Left lobe of liver (tissue), 2 donors: ENCODE measurements at places on chromosomes 13 and 19. TPM values are rescaled to one million over a fixed set of nuclear protein-coding genes. Genes with fewer than 3 reads are reported as not detected.

- DNase-seq, result no peak
Measured at GRCh38 chr13:34249546-34250039, 431.6 kb downstream of the RFC3 start.

DNA sequence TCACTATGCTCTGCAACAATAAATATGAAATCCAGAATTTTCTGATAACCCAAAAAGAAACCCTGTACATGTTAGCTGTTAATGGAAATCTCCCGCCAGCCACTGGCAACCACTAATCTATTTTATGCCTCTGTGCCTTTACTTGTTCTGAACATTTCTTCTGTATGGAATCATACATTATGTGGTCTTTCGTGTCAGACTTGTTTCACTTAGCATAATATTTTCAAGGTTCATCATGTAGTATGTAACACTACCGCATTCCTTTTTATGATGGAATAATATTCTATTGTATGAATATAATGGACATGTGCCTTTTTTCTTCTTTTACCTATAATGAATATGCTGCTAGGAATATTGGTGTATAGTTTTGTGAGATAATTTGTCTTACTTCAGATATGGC lies 1123.3 kb downstream of the EFNB2 start:
- no peak for DNase-seq

- no peak for DNase-seq
Measured at GRCh38 chr19:53826876-53827275, 2.8 kb upstream of the NLRP12 start.

GRCh38 chr13:44379885-44380284 lies 6.3 kb downstream of the SERP2 start:
- DNase-seq, result no peak

The SOX1 gene
- not detected for total RNA-seq

The SIAH3 gene
- not detected for total RNA-seq

The FCHO1 gene
- total RNA-seq, result 1.7 TPM

GRCh38 chr13:103299079-103299478 lies 232.9 kb upstream of the SLC10A2 start:
- no peak for DNase-seq

DNA sequence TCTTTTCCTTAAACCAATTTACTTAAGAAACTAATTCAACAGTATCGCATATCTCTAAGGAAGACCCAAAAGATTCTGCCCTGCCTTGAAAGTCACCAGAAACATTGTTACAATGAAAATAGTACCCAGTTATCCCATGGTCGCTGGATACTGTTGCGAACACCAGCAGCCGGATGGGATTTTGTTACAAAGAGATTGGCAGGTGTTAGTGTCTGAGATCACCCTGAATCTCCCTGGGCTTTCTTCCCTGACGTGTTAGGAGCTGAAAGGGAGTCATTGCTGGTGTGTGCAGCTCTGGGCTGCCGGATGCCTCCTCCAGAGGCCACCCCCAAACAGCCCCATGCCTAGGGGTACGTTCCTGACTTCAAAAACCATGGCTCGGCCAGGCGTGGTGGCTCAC lies 38.2 kb downstream of the PTPRS start:
- no peak for DNase-seq

- DNase-seq, result no peak
Measured at GRCh38 chr19:13160557-13160956, 10.3 kb downstream of the IER2 start.

GRCh38 chr13:100512422-100512821 lies 76.2 kb downstream of the GGACT start:
- DNase-seq, result no peak

- DNase-seq, result peak; percentile 58
Measured at GRCh38 chr19:58181902-58182576, 822 bp upstream of the ZNF274 start.

- DNase-seq, result no peak
Measured at GRCh38 chr13:110046811-110047210, 260.1 kb downstream of the COL4A1 start.

- no peak for DNase-seq
Measured at GRCh38 chr19:869245-870177, 10.0 kb downstream of the CFD start.

DNA sequence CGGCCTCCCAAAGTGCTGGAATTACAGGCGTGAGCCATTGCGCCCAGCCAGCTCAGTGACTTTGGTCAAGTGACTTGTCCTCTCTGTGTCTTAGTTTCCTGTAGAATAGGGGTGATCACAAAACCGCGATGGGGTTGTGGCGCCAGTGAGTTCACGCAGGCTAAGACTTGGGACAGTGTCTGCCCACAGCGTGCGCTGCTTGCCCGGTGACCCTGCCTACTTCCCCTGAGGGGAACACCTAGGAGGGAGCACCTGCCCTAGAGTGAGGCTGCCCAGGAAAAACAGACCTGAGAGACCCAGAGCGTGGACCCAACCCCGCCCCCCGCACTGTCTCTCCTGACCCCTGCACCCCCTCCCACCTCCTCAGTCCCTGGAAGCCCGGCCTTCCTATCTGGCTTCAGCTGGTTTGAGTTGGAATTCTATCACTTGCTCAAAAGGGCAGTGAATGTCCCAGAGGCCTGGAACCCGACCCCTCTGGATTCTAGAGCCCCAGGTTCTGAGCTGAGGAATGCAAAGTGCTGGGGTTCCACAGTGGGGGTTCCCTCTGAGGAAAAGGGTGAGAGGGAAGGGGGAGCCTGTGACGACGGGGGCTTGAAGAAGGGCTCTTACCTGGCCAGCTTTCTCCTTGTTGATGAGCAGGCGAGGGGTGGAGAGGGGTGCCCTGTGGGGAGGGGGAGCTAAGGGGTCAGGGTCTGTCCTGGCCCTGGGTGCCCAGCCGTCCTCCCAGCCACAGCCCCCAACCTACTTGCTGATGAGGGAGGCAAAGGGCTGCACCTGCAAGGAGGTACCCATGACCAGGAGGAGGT lies 2.2 kb upstream of the RINL start:
- DNase-seq, result no peak

DNA sequence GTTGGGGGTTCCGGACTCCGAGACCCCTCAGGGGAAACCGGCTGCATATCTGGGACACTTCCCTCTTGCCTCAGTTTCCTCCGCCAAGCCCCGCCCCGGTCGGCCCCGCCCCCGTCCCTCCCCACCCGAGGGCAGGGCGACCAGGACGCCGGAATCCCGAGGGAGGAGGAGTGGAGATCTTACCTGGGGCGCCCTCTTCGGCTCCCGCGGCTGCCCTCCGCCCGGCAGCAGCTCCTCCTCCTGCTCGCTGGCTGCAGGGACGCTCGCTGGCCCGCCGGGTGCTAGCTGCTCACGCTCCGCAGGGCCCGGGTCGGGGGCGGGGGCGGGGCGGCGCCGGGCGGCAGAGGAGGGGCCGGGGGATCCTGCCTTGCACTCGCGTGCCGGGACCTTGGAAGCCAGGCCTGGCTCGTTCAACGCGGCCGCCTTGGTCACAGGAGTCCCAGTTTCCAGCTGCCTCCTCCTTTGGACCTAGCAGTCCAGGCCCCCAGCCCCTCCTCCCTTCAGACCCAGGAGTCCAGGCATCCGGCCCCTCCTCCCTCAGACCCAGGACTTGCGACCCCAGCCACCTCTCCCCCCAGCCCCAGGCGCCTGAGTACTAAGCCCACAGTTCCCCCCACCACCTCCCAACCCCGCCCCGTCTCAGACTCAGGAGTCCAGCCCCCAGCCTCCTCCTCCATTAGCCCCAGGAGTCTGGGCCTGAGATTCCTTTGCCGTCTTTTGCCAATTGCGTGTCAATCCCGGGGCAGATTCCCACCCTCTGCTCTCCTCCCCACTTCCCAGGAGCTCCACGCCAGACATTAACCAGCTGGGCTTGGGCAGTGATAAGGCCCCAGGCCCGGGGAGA lies at the start of gene NTF4:
Gene NTF4, minus strand, starts transcription at position 51 of the 844 bp plus-strand sequence. CDS start 2,821 bp downstream, outside the sequence.
- no peak for DNase-seq

DNA sequence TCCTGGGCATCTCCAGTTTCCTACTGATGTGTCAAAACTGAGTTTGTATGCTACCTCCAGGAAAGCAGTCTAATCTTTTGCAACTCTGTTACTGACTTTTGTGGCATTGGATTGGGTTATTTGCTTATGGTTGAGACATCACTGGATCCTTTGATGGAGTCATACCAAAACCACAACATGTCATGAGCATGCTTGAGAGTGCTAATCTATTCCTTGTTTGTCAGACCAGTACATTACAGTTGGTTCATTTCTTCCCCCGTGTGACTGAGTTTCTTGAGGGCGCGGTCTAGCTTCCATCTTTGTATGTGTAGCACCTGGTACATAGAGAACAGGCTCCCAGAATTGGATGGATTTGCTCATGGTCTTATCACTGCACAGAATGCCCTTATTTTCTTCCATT lies 43.2 kb downstream of the SUGT1 start:
- DNase-seq, result no peak

The IQCN gene
- total RNA-seq, result 2.8 TPM

GRCh38 chr13:35530147-35530546 lies 53.7 kb upstream of the MAB21L1 start:
- no peak for DNase-seq

DNA sequence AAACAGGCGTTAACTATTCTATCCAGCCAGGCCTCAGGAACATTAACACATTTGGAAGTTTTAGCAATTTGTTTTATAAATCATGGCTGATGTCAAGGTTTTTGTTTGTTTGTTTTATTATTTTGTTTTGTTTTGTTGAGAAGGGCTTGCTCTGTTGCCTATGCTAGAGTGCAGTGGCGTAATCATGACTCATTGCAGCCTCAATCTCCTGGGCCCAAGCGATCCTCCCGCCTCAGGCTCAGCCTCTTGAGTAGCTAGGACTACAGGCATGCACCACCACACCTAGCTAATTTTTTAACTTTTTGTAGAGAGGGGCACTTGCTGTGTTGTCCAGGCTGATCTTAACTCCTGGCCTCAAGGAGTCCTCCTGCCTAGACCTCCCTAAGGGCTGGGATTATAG lies 28.3 kb downstream of the NUP58 start:
- DNase-seq, result no peak

- no peak for DNase-seq
Measured at GRCh38 chr13:42574435-42575311, 721 bp downstream of the TNFSF11 start.

- DNase-seq, result no peak
Measured at GRCh38 chr13:37960427-37960826, 90.9 kb upstream of the TRPC4 start.

GRCh38 chr19:34260771-34261173 lies 6.4 kb downstream of the GARRE1 start:
- DNase-seq, result no peak

GRCh38 chr13:64154514-64154913 lies 2738.9 kb upstream of the PCDH20 start:
- DNase-seq, result no peak

- DNase-seq, result no peak
Measured at GRCh38 chr13:80151016-80151415, 189.9 kb downstream of the SPRY2 start.

The DAPK3 gene
- total RNA-seq, result 20.4 TPM

DNA sequence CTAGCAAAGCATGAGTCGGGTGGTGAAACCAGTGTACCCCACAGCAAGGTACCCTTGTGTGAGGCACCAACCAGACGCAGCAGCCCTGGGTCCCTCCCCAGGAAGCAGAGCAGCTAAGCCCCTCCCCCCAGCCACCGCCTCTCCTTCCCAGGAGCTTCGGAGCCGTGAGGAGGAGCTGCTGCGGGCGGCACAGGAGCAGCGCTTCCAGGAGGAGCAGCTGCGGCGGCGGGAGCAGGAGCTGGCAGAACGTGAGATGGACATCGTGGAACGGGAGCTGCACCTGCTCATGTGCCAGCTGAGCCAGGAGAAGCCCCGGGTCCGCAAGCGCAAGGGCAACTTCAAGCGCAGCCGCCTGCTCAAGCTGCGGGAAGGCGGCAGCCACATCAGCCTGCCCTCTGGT lies 12.4 kb downstream of the TTC9B start:
- DNase-seq, result no peak

- no peak for DNase-seq
Measured at GRCh38 chr19:17075864-17076542, 426 bp downstream of the MYO9B start.
